ENCODE measurements at places on chromosomes 4 and X. TPM values are rescaled to one million over a fixed set of nuclear protein-coding genes. Genes with fewer than 3 reads are reported as not detected.
A peak's percentile ranks its signal among the peaks of the same experiment; 100 is the strongest.

DNA sequence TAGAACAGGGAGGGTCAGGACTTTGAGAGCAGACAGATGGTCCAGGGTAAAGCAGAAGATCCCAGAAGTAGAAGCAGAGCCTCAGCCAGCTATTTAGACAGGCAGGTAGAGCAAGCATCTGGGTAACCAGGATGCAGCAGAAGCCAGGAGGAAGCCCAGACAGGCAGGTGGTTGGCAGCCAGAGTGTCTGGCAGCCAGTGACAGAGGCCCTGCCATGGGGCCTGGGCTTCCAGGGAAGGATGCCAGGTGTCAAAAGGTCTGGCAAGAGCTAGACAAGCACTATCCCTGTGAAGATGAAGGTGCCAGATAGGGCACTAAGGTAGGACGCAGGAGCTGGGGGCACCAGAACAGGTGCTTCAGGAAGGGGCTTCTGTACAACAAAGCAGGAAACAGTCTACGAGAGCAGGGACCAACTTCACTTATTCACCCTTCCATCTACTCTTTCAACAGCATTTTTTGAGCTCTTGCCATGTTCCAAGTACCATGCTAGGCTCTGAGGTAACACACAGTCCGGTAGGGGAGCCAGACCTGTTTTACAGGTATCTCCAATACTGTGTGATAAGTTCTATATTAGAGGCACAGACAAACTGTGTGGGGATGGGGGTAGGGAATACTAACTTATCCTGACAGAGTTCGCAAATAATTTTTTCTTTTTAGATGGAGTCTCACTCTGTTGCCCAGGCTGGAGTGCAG lies 38.1 kb upstream of the GJB1 start:
- no peak for DNase-seq

GRCh38 chrX:55480390-55481062 lies 9.1 kb downstream of the USP51 start:
- DNase-seq: no peak

GRCh38 chrX:133497356-133497755 lies 82.1 kb upstream of the GPC4 start:
- DNase-seq: no peak

GRCh38 chr4:170581322-170581721 lies 491.6 kb upstream of the AADAT start:
- DNase-seq: peak; percentile 59

- peak; percentile 32 for DNase-seq
These were observed 566.3 kb downstream of the IL15 start for GRCh38 chr4:142202404-142203332.

GRCh38 chrX:72028701-72029470 lies 102.8 kb downstream of the RTL5 start:
- DNase-seq: peak; percentile 6

Gene ZNF182
- 7.5 TPM for total RNA-seq

Gene DDX53
- total RNA-seq: not detected

GRCh38 chr4:134885436-134885835 lies 683.8 kb upstream of the PABPC4L start:
- DNase-seq: no peak

Gene ALAS2
- not detected for total RNA-seq

GRCh38 chr4:139672732-139673131 lies 7.1 kb downstream of the MGST2 start:
- no peak for DNase-seq

Gene FGFBP2
- total RNA-seq: not detected

- DNase-seq: no peak
These were observed 1753.7 kb downstream of the RPA4 start for GRCh38 chrX:98637451-98637850.

- no peak for DNase-seq
These were observed 19.3 kb upstream of the GCNA start for GRCh38 chrX:71558920-71559319.

DNA sequence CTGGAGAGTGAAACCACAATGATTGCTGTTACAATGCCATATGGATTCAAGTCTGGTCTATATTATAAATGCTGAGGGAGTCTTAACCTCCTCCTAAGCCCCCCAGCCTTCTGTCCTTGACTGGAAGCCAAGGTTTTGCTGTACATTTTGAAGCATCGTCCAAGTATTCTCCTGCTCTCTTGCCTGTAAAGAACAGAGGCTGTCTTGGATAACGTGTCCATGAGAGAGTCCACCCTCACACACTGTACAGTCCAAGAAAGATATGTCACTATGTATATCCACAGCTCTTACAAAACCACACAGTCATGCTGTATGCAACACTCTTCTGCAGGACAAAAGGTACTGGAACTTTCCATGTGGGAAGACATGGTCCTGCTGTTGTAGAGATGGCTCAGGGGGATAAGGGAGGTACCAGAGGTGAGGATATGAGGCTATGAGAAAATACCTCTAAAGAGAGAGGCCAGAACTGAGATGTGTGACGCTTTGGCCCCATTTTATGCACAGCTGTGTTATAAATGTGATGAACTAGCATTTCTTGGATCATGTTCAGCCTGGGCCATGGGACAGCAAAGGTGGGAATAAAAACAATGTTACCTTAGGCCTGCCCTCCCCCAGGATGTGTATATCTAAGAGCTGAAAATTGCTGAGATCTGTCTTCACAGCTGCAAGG lies 678.6 kb downstream of the IQCM start:
- DNase-seq: no peak

- no peak for DNase-seq
These were observed 405.9 kb downstream of the ADGRL3 start for GRCh38 chr4:61605984-61606383.

DNA sequence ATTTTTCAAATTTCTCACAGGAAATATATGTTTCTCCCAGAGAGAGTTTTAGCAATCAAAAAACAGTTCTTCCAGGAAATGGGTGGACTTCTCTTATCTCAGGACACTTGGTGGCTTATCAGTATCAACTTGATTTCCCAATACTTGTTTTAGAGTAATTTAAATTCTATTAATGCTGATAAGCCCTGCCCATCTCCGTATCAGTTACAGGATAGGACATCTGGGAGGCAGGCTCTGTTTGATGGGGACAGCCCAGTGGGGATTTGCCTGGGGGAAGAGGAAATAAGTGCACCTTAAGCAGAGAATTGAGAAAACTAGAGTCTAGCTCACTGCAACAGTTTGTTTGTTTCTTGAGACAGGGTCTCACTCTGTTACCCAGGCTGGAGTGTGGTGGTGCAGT lies 43.2 kb upstream of the PDGFRA start:
- DNase-seq: no peak

DNA sequence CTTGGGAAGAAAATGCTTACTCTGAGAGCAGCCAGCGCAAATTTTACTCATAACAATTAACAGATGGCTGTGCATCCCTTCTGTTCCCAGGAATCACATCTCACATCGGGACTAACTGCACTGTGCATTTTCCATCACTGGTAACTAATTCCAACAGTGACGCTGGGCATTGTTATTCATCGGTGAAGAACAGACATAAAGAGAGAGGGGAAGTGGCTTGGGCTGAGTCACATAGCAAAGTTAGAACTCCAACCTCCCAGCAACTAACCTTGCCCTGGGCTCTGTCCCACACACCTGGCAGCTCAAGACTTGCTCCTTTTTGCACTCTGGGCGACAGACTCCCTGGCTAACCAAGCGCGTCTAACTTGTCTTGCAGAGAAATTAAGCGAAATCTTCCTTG lies 6.4 kb upstream of the LONRF3 start:
- no peak for DNase-seq

- DNase-seq: no peak
These were observed 98.1 kb upstream of the ENPP6 start for GRCh38 chr4:184315675-184316359.

Gene PAK3
- 7.8 TPM for total RNA-seq

- no peak for DNase-seq
These were observed 22.7 kb upstream of the GRPR start for GRCh38 chrX:16100673-16101072.

Gene MAP7D2
- 2.4 TPM for total RNA-seq

GRCh38 chr4:140693562-140693961 lies 62.6 kb downstream of the TBC1D9 start:
- no peak for DNase-seq

Gene CT83
- not detected for total RNA-seq

DNA sequence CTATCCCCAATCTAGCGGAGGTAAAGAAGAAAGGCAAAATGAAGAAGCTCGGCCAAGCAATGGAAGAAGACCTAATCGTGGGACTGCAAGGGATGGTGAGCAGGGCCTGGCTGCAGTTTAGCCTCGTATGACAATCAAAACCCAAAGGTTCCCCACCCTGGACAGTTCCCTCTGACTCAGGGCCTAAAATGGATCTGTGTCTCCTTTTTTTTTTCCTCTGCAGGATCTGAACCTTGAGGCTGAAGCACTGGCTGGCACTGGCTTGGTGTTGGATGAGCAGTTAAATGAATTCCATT lies 986 bp downstream of the HDAC6 start:
- DNase-seq: no peak

DNA sequence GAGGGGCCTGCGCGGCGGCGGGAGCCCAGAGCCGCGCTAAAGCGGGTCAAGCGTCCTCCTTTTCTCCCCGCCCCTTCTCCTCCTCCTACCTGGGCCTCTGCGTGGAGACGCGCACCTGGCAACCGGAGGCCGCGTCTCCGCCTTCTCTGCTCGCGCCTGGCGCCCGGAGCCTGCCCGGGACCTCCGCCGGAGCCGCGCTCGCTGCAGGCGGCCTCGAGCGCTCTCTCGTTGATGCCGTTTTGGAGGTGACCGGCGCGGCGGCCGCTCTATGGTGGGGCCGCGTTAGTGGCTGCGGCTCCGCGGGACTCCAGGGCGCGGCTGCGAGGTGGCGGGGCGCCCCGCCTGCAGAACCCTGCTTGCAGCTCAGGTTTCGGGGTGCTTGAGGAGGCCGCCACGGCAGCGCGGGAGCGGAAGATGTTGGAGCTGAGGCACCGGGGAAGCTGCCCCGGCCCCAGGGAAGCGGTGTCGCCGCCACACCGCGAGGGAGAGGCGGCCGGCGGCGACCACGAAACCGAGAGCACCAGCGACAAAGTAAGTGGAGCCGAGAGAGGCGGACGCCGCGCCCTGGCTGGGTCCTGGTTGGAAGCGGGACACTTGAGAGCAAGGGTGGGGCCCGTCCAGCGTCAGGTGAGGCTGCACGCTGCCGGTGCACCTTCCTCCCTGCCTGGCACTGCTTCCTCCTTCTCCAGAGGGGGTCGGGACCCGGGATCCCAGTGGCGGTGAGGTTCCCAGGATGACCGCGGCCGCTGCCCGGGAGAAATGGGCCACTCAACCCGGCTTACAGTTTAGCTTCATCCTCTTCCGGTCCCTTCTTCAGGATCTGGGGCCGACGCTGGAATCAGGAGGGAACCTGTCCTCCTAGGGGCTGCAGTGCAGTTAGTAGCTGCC lies at the start of gene CDS1:
CDS1 (plus strand) TSS at position 140 of the 888 bp plus-strand sequence; CDS start at position 415, 275 bp downstream.
- DNase-seq: peak; percentile 59

All from H9 (cell line).